ENCODE measurements at places on chromosomes 12 and 14. TPM values are rescaled to one million over a fixed set of nuclear protein-coding genes. Genes with fewer than 3 reads are reported as not detected.

- H3K4me1 ChIP-seq = no peaks in the 10 kb centered on the region
- H3K27ac ChIP-seq = no peak overlapping the region
- H3K4me3 ChIP-seq = no peak overlapping the region
- H3K36me3 ChIP-seq = no peaks in the 10 kb centered on the region
- ATAC-seq = no peak
These were observed 143.5 kb downstream of the ST8SIA1 start for GRCh38 chr12:22190969-22191368.

The AKAP5 gene
- 1.0 TPM for total RNA-seq

DNA sequence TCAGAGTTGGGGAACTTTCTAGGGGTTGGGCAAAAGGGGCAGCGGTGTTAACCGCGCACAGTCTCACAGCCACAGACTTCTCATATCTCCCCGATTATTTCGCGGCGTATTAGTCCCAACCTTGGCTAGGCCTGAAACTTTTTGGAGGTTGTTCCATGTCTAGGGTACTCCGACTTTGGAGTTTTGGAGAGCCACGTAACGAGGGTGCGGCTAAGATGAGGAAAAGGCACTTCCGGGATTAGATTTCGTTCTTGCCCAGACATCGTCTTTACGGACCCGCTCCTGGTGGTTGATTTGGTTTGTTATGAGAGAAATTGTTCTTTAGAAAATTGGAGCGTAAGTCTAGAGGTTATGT is 513 bp downstream of the CCNK start:
- H3K27me3 ChIP-seq = no peaks in the 10 kb centered on the region
- peak overlapping the region; percentile 97 for H3K27ac ChIP-seq
- H3K36me3 ChIP-seq = peaks cover 20% of the 10 kb centered on the region
- peaks cover 40% of the 10 kb centered on the region for H3K4me1 ChIP-seq

DNA sequence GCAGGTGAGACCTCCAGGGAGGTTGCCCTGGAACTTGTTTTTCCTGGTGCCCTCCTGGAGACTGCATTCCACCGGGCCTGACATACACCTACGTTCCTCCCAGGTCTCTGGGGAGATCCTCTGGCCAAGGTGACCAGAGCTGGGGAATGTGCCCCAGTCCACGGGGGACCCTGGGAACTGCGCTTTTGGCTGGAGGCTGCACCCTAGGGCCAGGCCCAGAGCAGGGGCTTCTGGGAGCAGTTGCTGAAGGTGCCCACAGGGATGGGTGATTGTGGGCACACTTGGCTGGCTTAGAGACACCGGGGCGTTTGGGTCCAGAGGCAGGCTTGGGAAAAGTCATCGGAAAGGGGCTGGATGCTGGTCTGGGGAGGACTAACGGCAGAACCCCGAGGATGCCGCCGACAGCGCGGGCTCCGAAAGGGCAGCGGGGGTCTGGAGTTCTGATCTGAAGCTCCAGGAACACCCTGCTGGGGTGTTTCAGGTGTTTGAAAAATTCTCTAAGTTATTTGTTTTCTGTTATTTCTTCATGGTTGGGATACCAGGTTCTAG is 36.5 kb upstream of the TDRD9 start:
- no peak overlapping the region for H3K4me3 ChIP-seq
- H3K36me3 ChIP-seq = no peaks in the 10 kb centered on the region
- no peak for ATAC-seq
- H3K27me3 ChIP-seq = no peaks in the 10 kb centered on the region
- H3K27ac ChIP-seq = no peak overlapping the region

DNA sequence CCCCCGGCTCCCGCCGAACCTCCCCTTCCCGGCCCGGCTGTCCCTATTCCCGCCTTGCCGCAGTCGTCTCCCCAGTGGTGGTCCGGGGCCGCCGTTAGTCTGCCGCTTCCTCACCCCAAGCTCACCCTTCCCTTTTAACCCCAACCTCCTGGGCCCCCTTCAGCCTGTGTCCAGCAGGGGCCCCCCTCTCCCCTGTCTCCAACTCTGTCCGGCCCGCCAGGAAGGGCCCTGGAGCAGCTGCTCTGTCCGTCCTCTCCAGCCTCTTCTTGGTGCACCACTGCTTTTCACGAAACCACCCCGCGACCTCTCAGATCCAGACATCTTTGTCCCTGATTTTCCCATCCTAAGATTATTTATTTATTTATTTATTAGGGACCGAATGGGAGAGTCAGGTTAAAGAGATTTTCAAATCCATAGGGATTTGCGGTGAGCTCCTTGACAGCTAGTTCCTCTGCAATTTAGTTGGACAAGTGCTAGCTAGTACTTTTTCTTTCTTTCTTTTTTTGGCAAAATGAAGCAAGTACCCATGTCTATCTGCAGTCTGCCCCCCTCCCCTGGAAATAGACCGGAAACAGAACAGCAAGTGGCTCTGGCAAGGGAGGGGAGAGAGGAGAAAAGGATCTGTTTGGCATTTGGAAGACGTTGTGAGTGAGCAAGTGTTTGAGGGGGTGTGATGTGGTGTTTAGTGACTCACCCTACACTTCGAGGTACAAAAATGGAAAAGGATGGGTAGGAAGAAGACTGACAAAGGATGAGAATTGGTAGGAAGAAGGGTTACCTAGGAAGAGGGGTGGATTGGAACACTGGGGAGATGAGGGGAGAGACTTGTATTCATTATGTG is 632 bp downstream of the UBR7 start:
- H3K27me3 ChIP-seq = no peaks in the 10 kb centered on the region
- H3K4me3 ChIP-seq = peak overlapping the region; percentile 73
- H3K36me3 ChIP-seq = peaks cover 61% of the 10 kb centered on the region
- peaks cover 20% of the 10 kb centered on the region for H3K4me1 ChIP-seq
- H3K27ac ChIP-seq = peak overlapping the region; percentile 98
- ATAC-seq = peak; percentile 37

The KRT78 gene
- total RNA-seq = not detected

The TUNAR gene
- total RNA-seq = not detected

Measured in activated T-helper 17 cell treated with anti-CD3 and anti-CD28 coated beads, Interleukin-2, amount 50 U/mL, for 72 hours (primary cell).